ENCODE measurements at places on chromosomes 16 and 17.

- no peak for DNase-seq
Measured at GRCh38 chr16:12231666-12232065, 255.1 kb downstream of the SNX29 start.

GRCh38 chr17:46089389-46089965, 90.4 kb downstream of the STH start:
- no peak for DNase-seq

- DNase-seq = no peak
Measured at GRCh38 chr17:2405247-2405926, 4.5 kb upstream of the MNT start.

DNA sequence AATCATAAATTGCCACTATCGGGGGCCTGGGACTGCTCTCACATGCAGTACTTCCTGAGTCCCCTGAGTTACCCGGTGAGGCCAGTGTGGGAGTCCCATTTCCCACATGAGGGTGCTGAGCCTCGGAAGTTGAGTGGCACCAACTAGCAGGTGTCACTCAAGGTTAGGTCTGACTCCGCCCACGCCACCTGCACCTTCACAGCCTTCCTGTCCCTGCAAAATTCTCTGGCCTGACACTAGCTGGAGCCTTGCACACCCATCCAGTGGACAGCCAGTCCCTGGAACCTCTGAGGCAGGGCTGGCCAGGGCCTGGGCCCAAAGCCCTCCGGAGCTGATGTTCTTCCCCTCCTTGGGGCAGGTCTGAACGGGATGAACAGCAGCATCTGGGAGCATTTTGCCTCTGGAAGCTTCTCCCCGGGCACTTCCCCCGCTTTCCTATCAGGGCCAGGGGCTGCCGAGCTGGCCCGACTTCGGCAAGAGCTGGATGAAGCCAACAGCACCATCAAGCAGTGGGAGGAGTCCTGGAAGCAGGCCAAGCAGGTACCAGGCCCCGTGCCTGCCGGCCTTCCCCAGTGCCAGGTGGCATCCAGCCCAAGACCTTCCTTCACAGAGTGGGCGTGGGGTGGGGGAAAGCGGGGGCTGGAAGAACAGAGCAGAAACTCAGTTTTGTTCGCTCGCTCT, 21.9 kb downstream of the UNC13D start:
- DNase-seq = peak; percentile 71

GRCh38 chr17:80833952-80834892, 157.4 kb upstream of the CHMP6 start:
- DNase-seq = no peak

GRCh38 chr17:15361151-15361550, 19.8 kb upstream of the TEKT3 start:
- no peak for DNase-seq

DNA sequence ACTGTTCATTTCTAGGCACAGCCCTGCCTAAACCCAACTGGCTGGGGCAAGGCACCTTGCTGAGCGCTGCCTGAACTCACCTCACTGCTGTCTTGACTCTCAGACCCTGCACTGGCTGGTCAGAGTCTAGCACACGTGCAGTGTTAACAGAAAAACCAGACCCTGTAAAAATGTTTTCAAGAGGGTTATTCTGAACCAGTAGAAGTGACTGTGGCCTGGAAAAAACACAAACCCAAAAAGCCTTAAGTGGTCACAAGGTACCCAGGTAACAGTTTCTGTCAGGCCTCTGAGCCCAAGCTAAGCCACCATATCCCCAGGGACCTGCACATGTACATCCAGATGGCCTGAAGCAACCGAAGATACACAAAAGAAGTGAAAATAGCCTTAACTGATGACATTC, 6.1 kb upstream of the EIF4A3 start:
- no peak for DNase-seq

GRCh38 chr17:83100220-83100852, 20.9 kb downstream of the METRNL start:
- peak; percentile 52 for DNase-seq

DNA sequence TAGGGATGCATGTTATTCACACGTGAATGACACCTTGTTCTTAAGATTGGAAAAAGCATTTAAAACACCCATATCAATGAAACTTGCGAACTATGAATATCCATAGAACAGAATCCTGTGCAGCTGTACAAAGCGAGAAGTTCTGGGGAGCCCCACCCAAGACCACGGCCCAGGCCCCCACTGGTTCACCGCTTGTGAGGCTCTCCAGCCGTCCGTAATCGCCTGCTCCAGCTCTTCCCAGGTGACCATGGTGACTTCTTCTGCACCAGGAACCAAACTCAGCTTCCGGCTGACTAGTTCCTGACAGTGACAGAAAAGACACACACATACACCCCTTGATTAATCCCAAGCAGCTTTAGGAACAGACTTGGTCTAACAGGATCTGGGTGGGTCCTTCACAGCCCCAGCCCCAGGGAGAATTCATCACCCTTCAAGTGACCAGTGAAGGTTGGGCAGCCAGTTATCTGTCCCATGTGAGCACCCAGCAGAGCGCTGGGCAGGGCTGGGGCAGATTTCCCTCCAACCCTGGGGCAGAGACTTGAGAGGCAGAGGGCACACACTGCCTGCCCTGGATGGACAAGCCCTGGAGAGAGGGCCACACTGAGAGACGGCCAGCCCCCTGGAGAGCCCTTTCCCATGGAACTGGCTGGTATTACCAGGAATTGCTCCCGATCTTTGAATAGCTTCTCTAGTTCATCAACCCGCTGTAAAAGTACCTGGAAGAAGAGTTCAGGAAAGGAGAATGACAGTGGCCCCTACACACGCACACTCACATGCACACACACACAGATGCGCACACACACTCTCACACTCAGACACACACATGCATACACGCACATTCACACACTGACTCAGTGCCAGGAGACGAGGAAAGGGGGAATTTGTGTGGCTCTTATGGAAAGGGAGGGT, 3.6 kb downstream of the QRICH2 start:
- no peak for DNase-seq

- DNase-seq = no peak
Measured at GRCh38 chr16:30087181-30087898, 4.4 kb downstream of the TBX6 start.

DNA sequence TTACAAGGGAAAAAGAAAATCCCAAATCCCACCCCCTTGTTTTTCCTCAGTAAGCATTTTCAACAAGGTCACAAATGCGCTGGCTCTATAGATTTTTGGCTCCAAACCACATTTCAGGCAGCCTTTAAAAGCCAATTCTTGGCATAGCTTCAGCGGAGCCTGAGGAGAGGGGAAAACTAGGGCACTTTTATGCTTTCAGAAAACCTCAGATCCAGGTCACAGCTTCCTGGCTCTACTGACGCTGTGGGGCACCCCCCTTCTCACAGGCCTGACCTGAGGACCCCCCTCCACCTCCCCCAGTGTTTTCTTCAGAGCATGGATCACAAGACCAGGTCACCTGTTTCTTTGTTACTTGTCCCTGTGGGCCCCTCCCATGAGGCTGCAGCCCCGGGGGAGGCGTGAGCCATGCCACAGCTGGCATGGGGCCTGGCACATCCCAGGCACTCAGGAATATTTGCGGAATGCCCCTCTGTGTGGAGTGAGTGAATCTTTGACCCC, 30.1 kb upstream of the MTSS2 start:
- DNase-seq = no peak

GRCh38 chr17:66923886-66924285, 40.6 kb upstream of the CACNG4 start:
- DNase-seq = no peak

DNA sequence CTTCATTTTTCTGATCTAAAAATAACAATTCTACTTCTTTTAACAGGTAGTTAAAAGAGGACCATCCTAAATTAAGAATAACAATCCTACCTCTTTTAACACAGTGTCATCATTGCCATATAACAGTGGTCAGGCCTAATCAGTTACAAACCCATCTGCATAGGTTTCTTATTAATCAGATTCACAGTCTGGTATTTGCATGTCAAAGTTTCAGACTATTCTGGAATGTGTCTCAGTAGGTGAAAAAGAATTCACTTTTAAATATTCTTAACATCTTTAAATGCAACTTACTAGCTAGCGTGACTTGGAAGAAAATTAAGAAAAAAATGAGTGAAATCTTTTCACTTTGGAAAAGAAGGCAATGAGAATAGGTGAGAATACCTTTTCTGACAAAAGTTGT, 6.8 kb upstream of the KRT12 start:
- no peak for DNase-seq

DNA sequence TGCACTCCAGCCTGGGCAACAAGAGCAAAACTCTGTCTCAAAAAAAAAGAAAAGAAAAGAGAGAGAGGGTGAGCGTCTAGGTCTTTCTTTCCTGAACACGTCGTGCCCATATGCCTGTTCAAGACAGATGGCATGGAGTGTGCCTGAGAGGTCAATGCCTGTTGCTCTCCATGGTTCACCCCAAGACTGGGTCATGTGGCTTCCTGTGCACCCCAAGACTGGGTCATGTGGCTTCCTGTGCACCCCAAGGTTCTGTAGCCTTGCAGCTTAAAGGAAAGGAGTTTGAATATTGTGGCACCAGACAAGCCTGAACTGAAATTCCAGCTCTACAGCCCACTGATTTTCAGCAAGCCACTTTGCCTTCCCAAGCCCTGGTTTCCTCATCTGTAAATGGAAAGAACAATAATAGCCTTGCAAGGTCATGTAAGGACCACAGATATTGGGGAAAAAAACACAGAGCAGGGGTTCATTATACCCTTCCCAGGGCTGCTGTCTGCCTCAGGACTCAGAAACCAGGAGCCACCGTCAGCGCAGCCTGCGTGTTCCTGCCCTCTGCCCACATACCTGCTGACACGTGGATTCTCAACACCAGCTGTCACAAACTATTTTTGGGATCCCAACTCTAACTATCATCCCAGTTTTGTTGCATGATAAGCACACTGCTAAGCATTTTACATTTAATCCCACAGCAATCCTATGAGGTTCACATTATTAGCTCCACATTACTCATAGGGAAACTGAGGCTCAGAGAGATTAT, 18.0 kb upstream of the NAGS start:
- peak; percentile 26 for DNase-seq

DNA sequence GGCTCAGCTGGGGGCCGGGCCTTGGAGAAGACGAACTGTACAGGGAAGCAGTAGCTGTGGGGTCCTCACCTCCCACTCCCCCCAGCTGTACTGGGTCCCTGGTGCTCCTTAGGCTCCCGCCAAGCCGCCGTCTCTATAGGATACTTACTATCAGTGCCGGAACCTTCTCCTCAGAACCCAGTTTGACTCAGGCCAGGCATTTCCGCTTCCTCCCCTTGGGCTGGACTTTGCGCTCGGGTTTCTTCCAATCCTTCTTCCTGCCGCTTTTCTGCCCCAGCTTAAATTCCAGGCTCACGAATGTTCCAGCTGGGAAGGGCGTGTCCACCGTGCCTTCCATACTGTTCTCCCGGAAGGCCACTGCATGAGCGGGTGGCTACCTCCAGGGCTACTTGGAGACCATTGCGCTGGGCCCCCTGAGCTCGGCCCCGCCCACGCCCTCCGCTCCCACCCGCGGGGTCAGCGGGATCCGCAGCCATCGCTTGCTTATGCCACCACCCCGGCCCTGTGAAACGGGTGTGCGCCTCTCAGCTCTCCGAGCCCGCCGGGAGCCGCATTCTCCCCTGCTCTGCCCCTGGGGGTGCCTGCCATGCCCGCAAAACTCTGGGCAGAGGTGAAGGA, 1795.9 kb downstream of the TP53TG3F start:
- no peak for DNase-seq

- no peak for DNase-seq
Measured at GRCh38 chr17:80358861-80359260, 56.1 kb upstream of the ENDOV start.

DNA sequence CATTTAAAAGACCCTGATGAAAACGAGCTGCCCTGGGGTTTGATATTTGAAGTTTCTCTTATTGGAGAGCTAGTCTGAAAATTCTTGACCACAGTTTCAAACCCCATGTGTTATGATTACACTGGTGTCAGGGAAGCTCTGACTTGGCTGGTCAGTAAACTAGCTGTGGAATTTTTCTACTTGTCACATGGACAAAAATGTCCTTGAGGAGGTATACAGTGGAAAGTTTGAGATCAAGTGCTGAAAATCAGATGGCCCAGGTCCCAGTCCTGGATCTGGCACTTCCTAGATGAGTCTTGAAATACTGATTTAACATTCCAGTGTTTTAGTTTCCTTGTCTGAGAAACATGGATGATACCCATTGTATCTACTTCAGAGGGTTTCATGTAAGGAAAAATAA, 30.7 kb upstream of the SOX9 start:
- DNase-seq = no peak

DNA sequence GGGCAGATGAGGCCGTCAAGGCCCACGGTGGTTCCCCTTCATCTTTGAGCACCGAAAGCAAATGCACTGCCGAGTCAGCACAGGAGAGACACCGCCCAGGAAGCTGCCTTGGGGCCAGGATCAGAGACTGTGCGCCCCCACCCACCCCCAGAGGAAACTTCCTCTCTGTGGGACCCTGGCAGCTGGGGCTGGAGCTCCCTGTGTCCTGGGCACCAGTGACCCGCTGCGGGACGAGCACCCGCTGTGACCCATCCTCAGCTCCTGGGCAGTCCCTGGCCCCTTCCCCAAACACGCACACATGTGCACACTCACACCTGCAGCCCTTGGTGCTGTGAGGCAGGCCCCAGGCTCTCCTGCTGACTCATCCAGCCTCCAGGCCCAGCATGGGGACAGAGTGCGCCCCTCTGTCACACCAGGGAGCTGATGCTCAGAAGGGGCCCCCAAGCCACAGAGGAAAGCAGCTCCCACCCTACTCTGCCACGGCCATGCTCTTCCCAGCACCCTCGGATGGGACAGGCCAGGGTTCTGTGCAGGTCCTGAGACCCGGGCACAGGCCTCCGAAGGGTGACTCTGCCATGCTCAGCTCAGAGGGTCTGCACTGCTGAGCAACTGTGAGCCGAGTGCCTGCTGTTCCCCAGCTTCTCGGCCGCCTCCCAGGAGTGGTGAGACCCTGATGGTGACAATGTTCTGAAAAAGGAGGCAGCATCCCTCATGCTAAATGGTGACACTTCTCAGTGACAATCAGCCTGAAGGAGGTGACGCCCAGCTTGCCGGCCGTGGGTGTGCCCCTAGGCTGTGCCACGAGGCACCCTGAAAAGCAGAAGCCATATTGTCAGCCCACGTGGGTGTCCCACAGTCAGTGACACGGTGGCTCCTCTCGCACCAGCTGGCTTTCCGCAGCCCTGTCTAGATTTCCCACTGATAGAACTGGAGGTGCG, 3.6 kb downstream of the PIEZO1 start:
- peak; percentile 83 for DNase-seq

DNA sequence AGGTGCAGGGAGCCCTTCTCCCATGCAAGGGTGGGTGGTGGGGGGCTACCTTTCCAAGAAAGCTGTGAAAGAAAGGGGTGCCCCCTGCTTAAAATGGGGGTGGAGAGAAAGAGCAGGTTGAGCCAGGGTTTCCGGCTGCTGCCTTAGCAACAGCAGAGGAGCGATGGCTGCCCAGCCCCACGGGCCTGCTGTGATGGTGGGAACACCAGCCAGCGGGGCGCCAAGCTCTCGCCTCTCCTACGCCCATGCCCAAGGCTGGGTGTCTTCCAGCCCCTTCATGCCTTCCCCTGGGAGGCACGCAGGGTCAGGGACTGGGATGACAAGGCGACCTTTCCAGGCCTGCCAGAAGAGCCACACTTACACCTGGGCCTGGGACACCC, 3.0 kb downstream of the FMNL1 start:
- DNase-seq = peak; percentile 20

DNA sequence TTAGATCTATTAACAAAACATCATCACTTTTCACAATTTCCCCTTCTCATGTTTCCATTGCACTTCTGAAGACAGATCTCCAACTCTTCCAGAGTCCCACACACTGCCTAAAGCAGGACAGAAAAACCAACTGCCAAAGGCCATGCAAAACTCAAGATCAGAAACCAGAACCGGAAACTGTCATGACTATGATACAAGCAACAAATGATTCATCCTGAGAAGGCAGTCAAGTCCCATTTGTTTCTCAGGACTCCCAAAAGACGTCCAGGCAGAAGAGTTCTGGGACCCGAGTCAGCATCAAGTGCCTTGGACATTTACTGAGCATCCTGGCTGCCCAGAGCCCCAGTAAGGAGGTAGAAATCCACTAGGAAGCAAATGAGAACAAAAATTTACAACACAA, 38.8 kb downstream of the ERN1 start:
- DNase-seq = no peak
